Activated CD4-positive, alpha-beta T cell treated with anti-CD3 and anti-CD28 coated beads, Interleukin-2, amount 10 ng/mL, durations not matched to agents 7 days and 5 days (primary cell): ENCODE measurements at places on chromosomes 6 and 20. TPM values are rescaled to one million over a fixed set of nuclear protein-coding genes. Genes with fewer than 3 reads are reported as not detected.

PROKR2 gene
- total RNA-seq, result not detected

ARHGAP40 gene
- total RNA-seq, result not detected

TGM3 gene
- total RNA-seq, result not detected

TRIM10 gene
- total RNA-seq, result not detected

TOX2 gene
- 1.9 TPM for total RNA-seq

DNA sequence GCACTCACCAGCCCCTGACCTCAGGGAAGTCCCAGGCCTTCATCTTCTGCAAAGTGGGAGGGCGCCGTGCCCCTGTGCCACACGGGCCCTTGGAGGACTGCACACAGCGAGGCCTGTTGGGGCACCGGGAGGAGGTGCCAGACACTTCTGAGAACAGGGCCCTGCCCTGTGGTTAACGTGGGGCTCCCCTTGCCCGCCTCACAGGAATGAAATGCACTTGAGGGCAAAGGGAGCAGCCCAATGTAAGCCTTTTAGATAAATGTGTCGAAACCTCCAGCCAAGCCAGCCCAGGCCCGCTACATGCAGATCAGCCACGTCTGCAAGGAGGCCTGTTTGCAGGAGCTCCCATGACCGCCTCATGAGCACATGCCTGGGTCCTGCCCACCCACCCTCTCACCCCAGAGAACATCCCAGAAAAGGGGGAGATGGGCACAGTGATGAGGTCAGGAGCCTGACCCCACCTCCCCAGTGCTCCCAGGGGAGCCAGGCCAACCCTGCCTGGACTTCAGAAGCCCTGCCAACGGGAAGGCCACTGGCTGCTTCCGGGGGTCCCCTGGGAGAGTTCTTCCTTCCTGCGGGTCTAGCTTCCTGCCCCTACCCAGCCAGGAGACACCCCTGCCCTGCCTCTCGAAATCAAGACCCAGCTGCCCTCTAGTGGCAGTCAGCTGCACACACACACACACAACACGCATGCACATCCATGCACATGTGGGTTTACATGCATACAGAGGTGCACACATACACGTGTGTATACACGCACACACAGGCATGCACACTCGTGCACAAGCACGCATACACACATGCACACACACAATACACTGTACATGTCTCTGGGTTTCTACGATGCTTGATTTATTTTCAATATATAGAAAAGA lies 178.7 kb downstream of the TAF4 start:
- peak; percentile 47 for DNase-seq

GRCh38 chr6:16400248-16400760 lies 161.9 kb downstream of the GMPR start:
- DNase-seq, result no peak

GRCh38 chr6:125974214-125974866 lies 12.0 kb upstream of the TRMT11 start:
- DNase-seq, result no peak

- DNase-seq, result no peak
Measured at GRCh38 chr20:47816487-47817451, 31.5 kb upstream of the SULF2 start.

DNA sequence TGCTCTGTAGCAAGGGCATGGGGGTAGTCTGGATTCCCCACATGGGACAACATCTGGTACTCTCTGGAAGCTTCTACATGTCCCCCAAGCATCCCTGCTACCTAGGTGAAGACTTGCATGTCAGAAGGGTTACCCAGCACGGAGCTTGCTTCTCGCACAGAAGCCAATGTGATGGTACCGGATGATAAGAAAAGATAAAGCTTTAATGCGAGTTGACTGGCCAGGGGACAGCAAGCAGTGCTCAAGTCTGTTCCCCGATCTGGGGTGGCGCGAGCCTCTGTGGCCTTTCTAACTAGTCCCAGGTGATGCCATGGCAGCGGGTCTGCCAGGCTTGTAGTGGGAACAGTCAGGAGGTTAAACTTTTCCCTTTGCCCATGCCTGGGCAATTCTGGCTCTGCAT lies 70.0 kb upstream of the TIAM2 start:
- DNase-seq, result no peak

GRCh38 chr20:11030351-11030750 lies 356.6 kb upstream of the JAG1 start:
- no peak for DNase-seq

- no peak for DNase-seq
Measured at GRCh38 chr6:101114703-101115102, 233.6 kb upstream of the ASCC3 start.

DNA sequence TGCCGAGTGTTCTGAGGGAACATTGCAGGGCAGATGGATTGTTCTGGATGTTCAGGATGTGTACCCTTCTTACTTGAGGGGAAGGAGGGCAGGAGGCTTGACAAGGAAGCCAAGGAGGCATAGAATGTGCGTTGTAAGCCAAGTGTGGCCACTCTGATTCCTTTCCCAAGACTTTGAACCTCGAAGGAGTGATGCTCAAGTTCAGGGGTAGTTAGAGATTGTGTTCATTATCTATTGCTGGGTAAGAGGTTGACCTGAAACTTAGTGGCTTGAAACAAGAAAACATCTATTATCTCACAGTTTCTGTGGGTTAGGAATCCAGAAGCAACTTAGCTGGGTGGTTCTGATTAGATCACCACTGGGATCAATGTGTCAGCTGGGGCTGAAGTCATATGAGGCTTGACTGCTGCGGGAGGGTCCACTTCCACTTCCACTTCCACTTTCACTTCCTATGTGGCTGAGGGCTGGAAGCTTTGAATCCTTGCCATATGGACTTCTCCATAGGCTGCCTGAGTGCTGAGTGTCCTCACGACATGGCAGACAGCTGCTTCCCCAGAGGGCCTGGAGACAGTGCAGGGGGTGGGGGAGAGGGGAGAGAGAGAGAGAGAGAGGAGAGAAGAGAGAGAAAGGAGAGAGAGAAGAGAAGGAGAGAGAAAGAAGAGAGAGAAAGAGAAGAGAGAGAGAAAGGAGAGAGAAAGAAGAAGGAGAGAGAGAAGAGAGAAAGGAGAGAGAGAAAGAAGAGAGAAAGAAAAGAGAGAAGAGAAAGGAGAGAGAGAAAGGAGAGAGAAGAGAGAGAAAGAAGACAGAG lies 6.9 kb upstream of the CD40 start:
- DNase-seq, result peak; percentile 16

GRCh38 chr6:63372951-63373533 lies 53.3 kb upstream of the LGSN start:
- DNase-seq, result no peak

DNA sequence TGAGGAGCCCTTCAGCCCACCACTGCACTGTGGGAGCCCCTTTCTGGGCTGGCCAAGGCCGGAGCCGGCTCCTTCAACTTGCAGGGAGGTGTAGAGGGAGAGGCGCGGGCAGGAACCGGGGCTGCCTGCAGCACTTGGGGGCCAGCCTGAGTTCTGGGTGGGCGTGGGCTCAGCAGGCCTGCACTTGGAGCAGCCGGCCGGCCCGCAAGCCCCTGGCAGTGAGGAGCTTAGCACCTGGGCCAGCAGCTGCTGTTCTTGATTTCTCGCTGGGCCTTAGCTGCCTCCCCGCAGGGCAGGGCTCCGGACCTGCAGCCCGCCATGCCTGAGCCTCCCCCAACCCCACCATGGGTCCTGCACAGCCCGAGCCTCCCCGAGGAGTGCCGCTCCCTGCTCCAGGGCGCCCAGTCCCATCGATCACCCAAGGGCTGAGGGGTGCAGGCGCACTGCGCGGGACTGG lies 101.7 kb upstream of the ADGRB3 start:
- no peak for DNase-seq

- no peak for DNase-seq
Measured at GRCh38 chr20:24589381-24589780, 120.0 kb downstream of the SYNDIG1 start.
